ENCODE measurements at places on chromosomes 7 and 10.
A peak's percentile ranks its signal among the peaks of the same experiment; 100 is the strongest.

DNA sequence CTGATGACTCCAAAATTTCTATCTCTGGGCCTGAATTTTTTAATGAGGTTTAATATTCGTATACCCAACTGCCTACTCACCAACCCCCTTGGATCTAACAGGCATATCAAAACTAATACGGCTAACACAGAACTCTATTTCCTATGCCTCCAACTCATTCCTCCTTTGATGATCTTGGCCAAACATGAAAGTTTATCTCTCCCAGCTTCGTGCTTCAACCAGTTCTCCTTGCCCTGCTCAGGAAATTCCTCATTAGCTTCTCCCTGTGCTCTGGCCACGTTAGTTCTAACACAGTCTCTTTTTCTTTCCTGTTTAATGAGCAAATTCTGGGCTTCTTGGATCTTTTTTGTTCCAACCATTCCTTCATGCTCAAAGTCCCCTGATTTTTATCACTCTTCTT is 138.9 kb upstream of the PTN start:
- DNase-seq = no peak

DNA sequence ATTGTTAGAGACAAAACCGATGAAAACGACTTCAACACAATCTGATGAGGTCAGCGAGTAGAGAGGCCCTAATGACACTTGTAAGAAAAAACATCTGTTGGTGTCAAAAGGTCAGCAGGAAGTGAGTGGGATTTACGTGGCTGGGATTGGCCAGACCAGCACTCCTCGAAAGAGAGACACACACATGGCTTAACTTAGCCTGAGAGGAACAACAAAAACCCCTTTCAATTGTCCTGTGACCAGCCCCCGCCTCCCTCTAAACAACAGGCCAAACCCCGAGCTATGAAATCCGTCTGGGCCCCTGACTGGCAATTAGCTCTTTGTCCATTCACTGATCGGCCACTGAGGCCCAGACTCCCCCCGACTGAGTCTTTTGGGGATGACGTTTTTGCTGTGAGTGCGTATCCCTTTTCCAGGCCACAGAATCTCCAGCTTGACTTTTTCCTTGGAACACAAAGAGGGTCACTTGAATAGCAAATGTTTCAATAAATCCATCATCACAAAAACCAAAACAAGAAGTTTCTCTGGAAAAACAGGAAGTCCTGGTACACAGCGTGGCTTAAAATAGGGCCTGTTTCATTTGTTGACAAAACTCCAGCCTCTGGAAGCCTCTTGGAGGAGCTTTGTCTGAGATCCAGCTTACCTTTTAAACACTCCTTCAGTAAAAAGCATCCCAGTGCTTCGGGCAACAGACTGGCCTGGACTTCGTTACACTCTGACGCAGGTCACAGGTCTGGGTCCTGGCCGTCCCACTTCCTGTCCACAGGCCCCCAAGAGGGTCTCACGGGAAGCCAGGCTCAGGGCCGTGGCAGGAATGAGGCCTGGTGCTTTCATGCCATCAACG is 103.0 kb downstream of the CTBP2 start:
- peak; percentile 70 for DNase-seq

DNA sequence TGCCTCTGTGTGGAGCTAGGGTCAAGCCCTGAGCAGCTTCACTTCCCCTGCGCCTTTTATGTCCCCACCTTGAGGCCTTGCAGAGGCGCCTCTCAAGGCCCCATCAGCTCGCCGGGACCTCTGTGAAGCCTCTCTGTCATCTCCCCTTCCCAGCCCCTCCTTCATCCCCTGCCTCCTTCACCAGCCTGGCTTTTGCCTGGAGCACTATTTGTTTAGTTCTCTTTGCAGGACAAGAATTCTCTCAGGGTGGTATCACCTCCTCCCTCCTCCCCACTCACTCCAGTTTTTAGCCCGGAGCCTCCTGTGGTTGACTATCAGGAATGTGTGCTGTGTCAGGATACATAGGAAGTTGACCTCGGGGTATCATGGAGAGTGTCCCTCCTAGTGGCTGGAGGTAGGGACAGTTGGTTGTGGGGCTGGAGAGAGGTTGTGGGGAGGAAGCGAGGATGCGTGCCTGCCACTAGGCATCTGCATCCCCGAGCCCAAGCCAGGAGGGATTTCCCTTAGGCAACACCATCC is 89.8 kb upstream of the ANLN start:
- no peak for DNase-seq

DNA sequence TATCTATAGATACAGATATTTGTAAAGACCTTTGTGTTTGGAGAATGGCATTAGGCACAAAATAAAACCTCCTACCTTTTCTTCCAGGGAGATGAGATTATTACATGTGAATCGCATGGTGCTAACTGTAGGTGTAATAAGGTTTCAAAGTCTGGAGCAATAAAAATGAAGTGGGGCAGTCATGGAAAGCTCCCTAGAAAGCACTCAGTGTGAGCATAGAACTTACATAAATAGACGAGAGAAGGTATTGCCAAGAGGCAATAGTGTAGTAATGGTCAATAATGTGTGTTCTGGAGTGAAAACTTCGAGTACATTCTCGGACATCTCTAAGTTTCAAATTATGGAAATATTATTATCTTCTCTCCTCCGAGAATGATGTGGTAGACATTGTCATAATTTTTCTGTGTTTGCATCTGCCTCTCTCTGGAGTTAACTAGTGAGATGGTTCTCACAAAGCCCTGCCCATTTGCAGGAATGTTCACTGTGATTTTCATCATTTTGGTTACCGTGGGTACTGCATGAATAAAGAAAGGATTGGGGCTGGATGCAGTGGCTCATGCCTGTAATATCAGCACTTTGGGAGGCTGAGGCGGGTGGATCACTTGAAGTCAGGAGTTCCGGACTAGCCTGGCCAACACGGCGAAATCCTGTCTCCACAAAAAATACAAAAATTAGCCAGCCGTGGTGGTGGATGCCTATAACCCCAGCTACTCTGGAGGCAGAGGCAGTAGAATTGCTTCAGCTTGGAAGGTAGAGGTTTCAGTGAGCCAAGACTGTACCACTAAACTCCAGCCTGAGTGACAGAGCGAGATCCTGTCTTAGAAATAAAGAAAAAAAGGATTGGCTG is 10.6 kb downstream of the VIM start:
- no peak for DNase-seq

DNA sequence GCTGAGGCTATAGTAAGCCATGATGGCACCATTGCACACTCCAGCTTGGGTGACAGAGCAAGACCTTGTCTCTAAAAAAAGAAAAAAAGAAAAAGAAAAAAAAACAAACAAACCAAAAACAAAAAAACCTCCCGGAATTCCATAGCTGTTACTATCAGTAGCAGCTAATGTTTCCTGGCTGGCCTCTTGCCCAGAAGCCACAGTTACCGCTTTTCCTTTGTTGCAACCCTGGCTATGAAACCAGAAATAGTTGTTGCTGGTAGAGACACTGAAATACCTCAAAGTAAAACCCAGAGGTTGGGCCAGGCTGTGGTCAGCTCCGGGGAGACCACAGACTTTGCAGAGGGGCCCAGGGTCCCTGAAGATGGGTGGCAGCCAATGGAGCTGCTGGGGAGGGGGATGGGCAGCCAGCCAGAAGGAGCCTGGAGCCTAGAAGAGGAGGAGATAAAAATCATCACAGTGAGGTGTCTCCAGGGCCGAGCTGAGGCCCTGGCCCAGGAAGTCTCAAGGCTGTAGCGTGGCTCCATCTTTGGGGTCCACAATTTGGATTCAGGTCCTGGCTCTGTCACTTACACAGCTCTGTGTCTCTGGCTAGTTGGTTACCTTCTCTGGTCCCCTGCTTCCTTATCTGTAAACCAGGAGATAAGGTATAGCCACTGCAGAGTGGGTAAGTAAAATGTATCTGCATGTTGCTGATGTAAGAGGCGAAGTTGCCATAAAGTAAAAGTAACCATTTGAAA is 3.4 kb upstream of the CHST12 start:
- DNase-seq = peak; percentile 86

Data from heart left ventricle (tissue), 16 donors.